ENCODE measurements at places on chromosomes 3 and 15. TPM values are rescaled to one million over a fixed set of nuclear protein-coding genes. Genes with fewer than 3 reads are reported as not detected.

The ASB14 gene
- total RNA-seq, result not detected

The SLC28A2 gene
- total RNA-seq, result not detected

The PLA2G4B gene
- 3.5 TPM for total RNA-seq

The WDR93 gene
- 0.09 TPM for total RNA-seq

The USP4 gene
- total RNA-seq, result 23.6 TPM

The GOLGA8N gene
- 23.9 TPM for total RNA-seq

The CFAP100 gene
- not detected for total RNA-seq

The SLC12A8 gene
- total RNA-seq, result 13.9 TPM

The CDHR4 gene
- total RNA-seq, result not detected

The TIMP4 gene
- 1.5 TPM for total RNA-seq

The CCR9 gene
- not detected for total RNA-seq

The IGDCC3 gene
- not detected for total RNA-seq

Measured in pancreas (tissue), 10 donors.